Mucosa of descending colon (tissue), 3 donors: ENCODE measurements at places on chromosomes 7 and 10.
A peak's percentile ranks its signal among the peaks of the same experiment; 100 is the strongest.

DNA sequence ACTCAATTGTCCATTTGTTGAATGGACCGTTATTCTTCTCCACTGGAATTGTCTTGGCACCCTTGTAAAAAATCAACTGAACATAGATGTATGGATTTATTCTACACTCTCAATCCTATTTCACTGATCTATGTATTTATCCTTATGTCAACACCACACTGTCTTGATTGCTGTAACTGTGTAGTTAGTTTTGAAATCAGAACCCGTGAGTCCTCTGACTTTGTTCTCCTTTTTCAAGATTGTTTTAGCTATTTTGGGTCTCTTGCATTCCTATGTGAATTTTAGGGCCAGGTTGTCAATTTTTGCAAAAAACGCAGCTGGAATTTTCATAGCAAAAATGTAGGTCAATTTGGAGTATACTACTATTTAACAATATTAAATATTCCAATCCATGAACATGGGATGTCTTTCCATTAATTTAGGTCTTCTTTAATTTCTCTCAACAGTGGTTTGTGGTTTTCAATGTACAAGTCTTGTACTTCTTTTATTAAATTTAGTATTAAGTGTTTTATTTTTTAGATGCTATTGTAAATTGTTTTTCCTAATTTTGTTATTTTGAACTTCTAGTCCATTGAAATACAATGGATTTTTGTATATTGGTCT lies 10.0 kb downstream of the CAMK2B start:
- no peak for DNase-seq

DNA sequence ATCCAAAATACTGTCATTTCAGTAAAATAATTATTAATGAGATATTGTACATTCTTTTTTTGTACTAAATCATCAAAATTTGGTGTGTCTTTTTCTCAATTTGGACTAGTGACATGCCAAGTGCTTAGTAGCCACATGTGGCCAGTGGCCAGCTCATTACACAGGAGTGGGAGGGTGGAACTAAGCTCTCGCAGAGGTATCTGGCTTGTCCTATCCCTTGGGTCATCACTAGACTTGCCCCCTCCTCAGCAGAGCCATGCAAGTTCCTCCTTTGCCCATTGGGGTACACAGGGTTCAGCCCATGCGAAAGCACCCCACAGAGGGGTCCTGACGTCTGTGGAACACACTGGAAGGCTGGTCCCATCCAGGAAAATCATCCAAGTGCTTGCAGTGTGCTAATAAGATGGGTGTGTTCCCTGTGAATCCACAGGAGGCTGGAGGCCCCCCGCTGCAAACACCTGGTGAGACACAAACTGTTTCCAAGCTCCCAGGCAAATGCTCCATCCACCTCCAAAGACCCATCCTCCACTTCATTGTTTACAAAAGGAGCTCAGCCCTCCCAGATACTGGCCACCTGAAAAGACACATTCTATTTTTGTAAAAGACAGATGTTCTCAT lies 1.3 kb downstream of the ARHGAP22 start:
- DNase-seq = no peak

GRCh38 chr7:112371701-112372100 lies 78.6 kb upstream of the IFRD1 start:
- DNase-seq = no peak

DNA sequence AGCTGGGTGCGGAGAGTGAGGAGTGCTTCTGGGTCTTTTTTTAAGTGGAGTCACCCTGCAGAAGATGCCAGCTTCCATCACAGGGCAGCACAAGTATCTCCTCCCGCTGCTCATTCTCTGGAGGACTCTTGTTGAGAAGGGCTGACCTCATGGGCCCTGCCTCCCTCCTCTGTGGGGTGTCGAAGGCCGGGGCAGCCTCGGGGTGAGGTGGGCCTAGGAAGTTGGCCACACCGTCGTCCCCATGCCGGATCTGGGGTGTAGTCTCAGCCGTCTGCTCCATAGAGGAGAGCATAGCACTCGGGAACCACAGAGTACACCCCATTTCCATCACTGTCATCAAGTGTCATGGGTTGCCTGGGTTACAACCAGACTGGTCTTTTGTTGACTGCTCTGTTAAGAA lies 85.0 kb downstream of the TRRAP start:
- no peak for DNase-seq

GRCh38 chr10:103951942-103952341 lies 15.0 kb upstream of the SLK start:
- DNase-seq = no peak

DNA sequence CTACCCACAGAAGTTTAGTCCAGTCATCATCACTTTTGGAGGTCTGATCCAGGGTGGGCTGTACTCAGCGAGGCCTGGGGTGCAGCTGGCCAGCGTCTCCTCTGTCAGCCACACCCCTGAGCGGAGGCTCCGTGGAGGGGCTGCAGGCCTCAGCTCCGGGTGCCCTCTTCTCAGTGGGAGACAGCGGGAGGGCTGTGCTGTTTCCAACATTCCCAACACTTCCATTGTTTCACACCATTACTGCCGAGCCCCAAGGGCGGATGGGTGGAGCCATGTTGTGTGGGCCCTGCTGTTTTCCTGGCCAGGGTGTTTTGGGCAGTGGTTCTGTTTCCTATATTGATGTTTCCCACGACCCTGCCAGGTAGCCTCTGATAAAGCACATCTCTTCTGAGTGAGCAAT lies 95.0 kb downstream of the MKI67 start:
- no peak for DNase-seq

DNA sequence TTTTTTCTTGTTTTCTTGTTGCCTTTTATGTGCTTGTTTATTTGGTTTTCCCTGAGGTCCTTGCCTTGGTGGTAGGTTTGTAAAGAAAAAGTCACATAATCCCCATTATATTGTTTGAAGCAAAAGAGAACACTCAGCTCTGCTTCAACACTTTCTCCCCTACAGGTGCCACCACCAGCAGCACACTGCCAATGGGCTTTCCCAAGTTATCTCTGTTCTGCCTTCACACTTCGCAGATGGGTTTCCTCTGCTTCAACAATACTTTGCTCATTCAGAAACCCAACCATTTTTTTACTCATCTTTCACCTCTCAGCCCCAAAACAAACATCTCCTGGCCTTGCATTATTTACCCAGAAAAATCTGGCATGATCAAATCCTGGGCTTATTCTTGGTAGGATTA lies 375.1 kb upstream of the TEX47 start:
- no peak for DNase-seq

DNA sequence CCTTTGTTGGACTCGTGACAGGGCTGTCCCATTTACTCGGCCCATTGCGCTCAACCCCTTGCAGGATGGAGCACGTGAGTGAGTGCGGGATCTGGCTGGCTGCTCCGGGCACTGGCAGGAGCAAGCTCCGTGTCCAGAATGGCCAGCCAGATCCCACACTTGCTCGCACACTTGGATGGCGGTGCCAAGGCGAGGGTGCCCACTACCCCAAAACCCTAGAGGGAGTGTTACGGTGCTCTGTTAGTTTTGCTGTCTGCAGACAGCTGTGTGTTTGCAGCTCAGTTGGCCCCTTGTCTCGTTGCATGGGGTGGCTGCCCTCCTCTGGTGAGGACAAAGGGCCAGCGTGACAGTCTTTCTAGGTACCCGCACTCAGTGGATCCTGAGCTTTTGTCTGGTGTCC lies 34.2 kb downstream of the ZNF487 start:
- DNase-seq = no peak

- no peak for DNase-seq
These were observed 28.5 kb downstream of the CXCL12 start for GRCh38 chr10:44356139-44357022.

GRCh38 chr7:44766416-44766801 lies 17.8 kb downstream of the ZMIZ2 start:
- no peak for DNase-seq

GRCh38 chr7:76077435-76077834 lies 29.5 kb downstream of the MDH2 start:
- DNase-seq = no peak

DNA sequence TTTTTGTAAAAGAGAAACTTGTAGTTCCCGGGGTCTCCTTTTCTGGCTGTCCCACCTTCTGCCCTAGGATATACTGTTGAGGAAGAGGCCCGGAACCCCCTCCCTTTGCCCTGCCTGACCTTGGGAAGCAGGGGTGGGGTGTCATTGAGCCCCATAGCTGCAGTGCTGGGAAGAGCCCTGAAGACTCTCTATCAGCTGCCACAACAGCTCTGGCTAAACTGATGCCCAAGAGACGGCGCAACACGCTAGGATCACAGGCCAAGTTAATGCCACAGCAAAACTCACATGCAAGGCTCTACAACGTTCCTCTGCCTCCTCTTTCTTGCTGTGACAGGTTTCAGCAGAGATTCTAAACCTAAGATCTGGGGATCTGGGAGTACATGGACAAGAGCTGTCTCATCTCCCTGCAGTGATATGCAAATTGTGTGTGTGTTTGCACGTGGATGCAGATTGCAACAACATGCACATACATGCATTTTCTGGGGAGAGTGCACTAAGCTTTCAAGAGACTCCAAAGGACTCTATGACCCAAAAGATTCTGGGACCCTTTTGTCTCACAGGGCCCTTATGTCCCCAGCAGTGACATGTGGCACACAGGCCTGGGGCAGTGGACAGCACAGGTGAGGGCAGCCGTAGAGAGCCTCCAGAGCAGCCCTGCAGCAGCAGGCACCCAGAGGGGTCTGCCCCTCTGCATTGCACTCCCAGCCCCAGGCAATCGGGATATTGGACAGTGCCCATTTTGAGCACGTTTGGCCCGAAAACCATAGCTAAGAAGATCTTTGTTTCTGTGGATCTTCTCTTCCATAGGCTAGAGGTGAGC lies 2.5 kb downstream of the RASSF4 start:
- no peak for DNase-seq

- DNase-seq = no peak
These were observed 235.5 kb upstream of the PLXDC2 start for GRCh38 chr10:19580691-19581090.

DNA sequence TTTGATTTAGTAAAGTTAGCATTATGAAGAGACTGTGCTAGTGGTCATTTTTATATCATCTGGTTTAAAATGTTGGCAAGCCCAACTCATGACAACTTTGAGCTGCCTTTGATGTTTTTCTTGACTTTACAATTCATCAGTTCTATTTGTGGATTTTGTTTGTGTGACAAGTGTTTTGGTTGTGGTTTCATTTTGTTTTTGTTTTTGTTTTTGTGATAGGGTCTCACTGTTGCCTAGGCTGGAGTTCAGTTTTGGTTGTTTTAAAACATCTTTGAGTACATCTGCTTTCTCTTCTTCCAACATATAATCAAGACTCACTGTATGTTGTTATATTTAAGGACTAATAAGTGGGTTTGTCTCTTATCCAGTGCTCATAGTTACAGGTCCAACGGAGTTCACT lies 17.6 kb upstream of the SFR1 start:
- DNase-seq = no peak

GRCh38 chr10:104308439-104308903 lies 29.8 kb downstream of the ITPRIP start:
- DNase-seq = no peak

- no peak for DNase-seq
These were observed 162.1 kb downstream of the JAZF1 start for GRCh38 chr7:28018446-28018845.

GRCh38 chr7:28808796-28809533 lies 149.2 kb downstream of the TRIL start:
- peak; percentile 58 for DNase-seq

GRCh38 chr7:107077699-107078516 lies 33.4 kb downstream of the PRKAR2B start:
- no peak for DNase-seq

- DNase-seq = no peak
These were observed 45.7 kb downstream of the ANKMY2 start for GRCh38 chr7:16599860-16600259.

DNA sequence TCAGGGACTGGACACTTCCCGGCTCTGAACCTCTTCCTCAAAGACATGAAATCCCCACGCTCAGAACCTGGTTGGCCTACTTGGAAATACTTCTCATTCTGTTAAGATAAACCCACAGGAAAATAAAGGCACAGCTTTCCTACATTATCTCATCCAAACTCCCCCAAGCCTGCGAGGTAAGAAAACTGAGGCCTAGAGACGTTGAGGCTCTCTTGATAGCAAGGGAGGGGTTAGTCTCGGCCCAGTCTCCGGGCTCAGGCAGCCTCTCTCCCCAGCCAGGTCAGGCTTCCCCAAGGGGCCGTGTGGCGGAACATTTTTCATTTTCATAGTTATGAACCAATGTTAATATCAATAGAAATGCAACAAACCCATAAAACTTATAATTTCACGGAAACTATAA lies 4.6 kb upstream of the EIF3B start:
- no peak for DNase-seq

DNA sequence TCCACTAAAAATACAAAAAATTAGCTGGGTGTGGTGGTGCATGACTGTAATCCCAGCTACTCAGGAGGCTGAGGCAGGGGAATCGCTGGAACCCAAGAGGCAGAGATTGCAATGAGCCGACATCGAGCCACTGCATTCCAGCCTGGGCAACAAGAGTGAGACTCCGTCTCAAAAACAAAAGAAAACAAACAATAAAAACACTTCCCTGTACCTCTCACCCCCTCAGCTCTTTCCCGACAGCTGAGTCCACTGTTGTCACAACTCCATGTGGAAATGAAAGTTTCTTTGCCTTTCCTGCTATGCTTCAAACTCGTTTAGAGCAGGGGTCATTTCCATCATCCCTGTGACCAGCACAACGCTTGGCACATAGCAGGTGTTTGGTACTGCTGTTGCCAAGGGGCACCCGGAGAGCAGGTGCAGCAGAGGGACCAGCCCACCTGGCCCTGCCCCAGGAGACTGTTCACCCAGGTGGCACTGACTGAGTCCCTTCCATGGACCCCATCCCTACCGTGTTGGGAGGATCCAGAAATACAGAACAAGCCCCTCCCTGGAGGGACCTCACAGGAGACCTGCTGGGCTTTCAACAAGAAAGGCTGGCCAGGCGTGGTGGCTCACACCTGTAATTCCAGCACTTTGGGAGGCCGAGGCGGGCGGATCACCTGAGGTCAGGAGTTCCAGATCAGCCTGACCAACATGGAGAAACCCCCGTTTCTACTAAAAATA lies 4.9 kb downstream of the TMEM130 start:
- no peak for DNase-seq

- no peak for DNase-seq
These were observed 16.9 kb downstream of the ZNF92 start for GRCh38 chr7:65390588-65390987.

GRCh38 chr7:136874393-136875032 lies 6.1 kb downstream of the CHRM2 start:
- DNase-seq = no peak

- DNase-seq = peak; percentile 25
These were observed 34.9 kb downstream of the ZCCHC24 start for GRCh38 chr10:79410315-79411094.

- peak; percentile 44 for DNase-seq
These were observed 94.5 kb downstream of the MAD1L1 start for GRCh38 chr7:2138146-2138765.

DNA sequence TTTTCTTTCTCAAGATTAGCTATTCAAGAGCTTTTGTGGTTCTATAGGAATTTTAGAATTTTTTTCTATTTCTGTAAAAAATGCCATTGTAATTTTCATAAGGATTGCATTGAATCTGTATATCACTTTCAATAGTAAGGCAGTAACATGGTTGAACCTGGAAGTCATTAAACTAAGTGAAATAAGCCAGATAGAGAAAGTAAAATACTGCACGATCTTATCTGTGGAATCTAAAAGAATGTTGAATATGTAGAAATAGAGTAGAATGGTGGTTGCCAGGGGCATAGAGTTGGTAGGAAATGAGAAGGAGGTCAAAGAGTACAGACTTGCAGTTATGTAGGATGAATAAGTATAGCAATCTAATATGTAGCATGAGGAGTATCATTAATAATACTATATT lies 1073.5 kb upstream of the LRRN3 start:
- no peak for DNase-seq

GRCh38 chr7:154860621-154861375 lies 142.1 kb downstream of the PAXIP1 start:
- DNase-seq = no peak
